Retinal pigment epithelial cell (primary cell): ENCODE measurements at places on chromosomes 1 and 21.

GRCh38 chr21:40047993-40048730 lies 180.9 kb downstream of the PCP4 start:
- no peak for DNase-seq

DNA sequence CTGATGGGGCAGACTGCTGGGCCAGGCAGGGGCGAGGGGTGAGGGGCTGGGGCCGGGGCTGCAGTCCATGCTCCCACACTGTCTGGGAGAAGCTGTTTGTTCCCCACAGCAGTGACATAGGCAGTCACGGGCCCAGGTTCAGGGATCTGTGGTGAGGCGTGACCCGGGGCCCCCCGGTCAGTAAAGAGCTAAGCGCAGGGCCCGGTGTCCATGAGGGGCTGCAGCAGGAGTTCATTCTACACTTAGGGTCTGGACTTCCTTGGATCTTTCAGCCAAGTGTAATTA lies 4.4 kb downstream of the PEX10 start:
- no peak for DNase-seq

DNA sequence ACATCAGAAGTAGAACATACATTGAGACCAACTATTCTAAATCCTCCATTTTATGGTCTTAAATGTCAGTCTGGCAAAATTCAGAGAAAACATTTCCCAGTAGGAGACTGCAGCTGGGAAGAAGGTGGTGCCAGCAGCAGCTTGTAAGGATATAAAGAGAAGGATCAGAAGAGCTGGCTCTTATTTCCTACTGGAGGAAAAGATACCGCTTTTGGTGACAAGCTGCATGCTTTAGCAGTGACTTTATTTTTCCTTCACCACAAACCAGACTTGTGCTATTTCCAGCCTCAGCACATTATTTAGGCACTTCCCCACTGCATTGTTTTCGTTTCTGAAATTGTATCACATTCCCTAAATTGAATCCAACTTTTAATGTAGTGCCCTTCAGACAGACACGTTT lies 28.4 kb downstream of the RNF11 start:
- DNase-seq: peak; percentile 48

GRCh38 chr1:168845140-168845539 lies 116.1 kb upstream of the DPT start:
- no peak for DNase-seq

- no peak for DNase-seq
Measured at GRCh38 chr1:102572637-102573036, 535.7 kb downstream of the COL11A1 start.

DNA sequence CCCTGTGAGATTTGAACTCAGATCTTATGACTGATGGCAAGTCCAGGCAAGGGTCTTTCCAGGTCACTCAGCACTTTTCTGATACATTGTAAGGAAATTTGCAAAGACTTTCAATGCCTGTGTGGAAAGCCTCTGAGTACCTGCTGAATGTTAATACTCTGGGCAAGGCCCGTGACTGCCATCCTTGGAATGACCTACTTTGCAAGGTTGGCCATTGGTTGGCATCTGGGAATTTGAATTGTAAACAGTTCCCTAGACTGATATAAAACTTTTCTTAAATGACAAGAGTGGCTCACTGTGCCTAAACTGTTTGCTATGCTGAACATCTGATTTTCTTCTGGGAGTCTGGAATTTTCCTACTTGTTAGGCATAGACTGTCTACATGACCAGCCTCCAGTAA lies 57.1 kb downstream of the CD2 start:
- DNase-seq: no peak

DNA sequence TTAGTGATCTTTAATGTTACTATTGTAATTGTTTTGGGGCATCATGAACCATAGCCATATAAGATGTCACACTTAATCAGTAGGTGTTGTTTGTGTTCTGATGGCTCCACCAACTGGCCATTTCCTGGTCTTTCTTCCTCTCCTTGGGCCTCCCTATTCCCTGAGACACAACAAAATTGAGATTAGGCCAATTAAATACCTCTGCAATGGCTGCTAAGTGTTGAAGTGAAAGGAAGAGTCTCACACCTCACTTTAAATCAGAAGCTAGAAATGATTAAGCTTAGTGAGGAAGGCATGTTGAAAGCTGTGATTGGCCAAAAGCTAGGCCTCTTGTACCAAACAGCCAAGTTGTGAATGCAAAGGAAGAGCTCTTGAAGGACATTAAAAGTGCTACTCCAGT lies 30.7 kb downstream of the PPP2R5A start:
- DNase-seq: no peak

DNA sequence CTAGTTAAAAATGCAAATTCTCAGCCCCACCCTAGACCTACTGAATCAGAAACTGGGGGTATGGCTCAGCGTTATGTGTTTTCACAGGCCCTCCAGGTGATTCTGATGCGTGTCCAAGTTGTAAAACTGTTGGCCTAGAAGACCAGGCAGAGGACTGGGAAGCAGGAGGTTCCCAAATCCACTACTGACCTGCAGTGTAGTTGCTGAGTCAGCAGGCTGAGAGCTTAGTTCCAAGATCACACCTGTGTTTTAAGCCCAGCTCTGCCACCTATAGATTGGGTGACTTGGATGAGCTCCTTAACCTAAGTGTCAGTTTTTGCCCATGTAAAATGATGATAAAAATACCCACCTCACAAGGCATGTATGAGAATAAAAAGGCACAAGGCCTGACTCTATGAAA lies 4.1 kb downstream of the GRHL3 start:
- DNase-seq: no peak

DNA sequence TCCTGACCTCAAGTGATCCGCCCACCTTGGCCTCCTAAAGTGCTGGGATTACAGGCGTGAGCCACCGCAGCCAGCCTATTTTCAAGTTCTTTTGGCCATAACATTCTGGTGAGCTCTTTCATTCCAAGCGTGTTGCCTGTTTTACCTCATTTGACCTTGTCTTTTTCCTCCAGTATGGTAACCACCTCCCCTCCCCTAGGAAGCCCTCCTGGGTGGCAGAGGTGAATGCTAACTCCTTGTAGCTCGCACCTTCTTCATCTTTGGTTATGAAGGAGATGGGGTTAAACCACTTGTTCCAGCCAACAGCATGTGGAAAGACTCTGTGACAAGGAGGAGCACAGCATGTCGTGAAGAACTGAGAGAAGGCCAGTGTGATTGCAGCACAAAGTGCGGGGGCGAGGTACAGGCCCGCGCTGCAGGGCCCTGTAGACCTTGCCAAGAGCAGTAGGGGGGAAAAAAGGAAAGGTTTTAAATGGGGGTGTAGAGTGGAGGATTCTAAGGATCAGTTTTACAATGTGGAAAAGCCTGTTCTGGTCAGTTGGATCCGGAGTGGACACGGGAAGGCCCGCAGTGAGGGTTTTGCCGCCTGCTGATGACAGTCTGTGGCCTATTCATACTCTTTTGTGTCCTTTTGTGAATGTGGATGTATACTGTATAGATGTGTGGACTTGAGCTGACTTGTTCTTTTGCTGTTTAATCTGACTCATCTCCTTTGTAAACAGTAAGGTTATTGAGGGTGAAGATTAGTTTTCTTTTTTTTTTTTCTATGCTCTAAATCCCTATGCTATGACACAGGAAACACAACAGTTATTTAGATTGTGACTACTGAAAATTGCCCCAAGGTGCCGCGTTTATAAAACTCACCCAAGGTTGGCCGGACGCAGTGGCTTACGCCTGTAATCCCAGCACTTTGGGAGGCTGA lies 7.5 kb upstream of the ZNF436 start:
- peak; percentile 37 for DNase-seq

- DNase-seq: no peak
Measured at GRCh38 chr1:28830814-28831213, 18.8 kb downstream of the OPRD1 start.

GRCh38 chr21:45371655-45372054 lies 33.3 kb upstream of the COL18A1 start:
- no peak for DNase-seq

DNA sequence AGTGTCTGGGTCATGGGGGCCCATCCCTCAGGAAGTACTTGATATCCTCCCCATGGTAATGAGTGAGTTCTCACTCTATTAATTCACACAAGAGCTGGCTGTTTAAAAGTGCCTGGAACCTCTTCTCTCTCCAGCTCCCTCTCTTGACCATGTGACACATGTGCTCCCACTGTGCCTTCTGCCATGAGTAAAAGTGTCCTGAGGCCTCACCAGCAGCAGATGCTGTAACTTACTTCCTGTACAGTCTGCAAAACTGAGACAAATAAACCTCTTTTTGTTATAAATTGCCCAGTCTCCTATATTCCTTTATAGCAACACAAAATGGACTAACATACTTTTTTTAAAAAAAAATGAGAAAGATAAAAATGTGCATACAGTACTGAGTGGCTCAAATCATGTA lies 24.0 kb downstream of the PUM1 start:
- DNase-seq: no peak

GRCh38 chr1:50333595-50333974 lies 89.7 kb downstream of the DMRTA2 start:
- DNase-seq: no peak
